ENCODE measurements at places on chromosomes 3 and 15. TPM values are rescaled to one million over a fixed set of nuclear protein-coding genes. Genes with fewer than 3 reads are reported as not detected.

Gene LRRC31
- 5.5 TPM for total RNA-seq

GRCh38 chr3:119401503-119402440, 61.6 kb downstream of the TMEM39A start:
- H3K27me3 ChIP-seq, result no peaks in the 10 kb centered on the region
- no peak for DNase-seq
- H3K36me3 ChIP-seq, result peaks cover 51% of the 10 kb centered on the region

GRCh38 chr3:48219543-48219942, 3.8 kb upstream of the CAMP start:
- no peaks in the 10 kb centered on the region for H3K27me3 ChIP-seq
- no peak for DNase-seq
- H3K36me3 ChIP-seq, result no peaks in the 10 kb centered on the region
- H3K4me1 ChIP-seq, result peaks cover 21% of the 10 kb centered on the region
- H3K27ac ChIP-seq, result no peak overlapping the region

Gene SLC12A8
- 18.8 TPM for total RNA-seq

Gene ZNF717
- total RNA-seq, result 32.5 TPM

DNA sequence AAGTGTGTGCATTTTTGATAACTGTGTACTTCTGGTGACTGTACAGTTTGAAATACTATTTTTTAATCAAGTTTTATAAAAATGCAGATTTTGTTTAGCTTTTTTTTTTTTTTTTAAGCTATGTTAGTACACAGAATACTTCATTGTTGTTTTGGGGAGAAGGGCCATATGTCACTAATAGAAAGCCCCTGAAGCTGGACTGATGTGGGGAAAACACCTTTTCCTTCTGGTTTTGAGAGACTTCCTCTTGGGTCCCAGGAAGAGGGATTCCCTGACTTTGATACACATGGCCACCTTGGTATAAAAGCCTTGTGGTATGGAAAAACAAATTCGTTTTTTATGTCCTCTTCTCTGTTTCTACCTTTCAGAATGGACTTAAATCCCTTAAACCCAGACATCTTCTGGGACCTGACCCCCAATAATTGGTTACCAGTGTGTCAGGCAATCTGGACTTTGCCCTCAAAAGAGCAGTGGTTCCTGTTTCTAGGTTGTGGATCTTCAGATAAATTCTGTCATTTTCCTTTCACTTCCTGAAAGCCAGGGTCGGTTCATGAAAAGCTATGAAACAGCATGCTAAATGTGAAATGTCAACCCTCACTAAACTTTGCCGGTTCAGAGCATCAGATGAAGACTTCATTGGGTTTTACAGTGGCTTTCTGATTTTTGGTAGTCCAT, 31.1 kb upstream of the BLOC1S6 start:
- H3K27me3 ChIP-seq, result no peaks in the 10 kb centered on the region
- DNase-seq, result no peak
- no peaks in the 10 kb centered on the region for H3K36me3 ChIP-seq
- H3K4me3 ChIP-seq, result no peak overlapping the region
- no peaks in the 10 kb centered on the region for H3K4me1 ChIP-seq

Gene PLA2G4D
- total RNA-seq, result 2.9 TPM

Gene TMEM207
- total RNA-seq, result not detected

GRCh38 chr3:14441920-14442300, 39.5 kb downstream of the SLC6A6 start:
- H3K36me3 ChIP-seq, result peaks cover 30% of the 10 kb centered on the region
- H3K4me1 ChIP-seq, result peaks cover 65% of the 10 kb centered on the region
- no peak for DNase-seq

Gene RETNLB
- total RNA-seq, result not detected
